ENCODE measurements at places on chromosomes 7 and 10. TPM values are rescaled to one million over a fixed set of nuclear protein-coding genes. Genes with fewer than 3 reads are reported as not detected.

Gene POLD2
- total RNA-seq, result 20.6 TPM

GRCh38 chr10:80544316-80544953, 6.7 kb downstream of the SH2D4B start:
- DNase-seq, result no peak

- DNase-seq, result no peak
These were observed 17.1 kb downstream of the UBE2D1 start for GRCh38 chr10:58351616-58352578.

DNA sequence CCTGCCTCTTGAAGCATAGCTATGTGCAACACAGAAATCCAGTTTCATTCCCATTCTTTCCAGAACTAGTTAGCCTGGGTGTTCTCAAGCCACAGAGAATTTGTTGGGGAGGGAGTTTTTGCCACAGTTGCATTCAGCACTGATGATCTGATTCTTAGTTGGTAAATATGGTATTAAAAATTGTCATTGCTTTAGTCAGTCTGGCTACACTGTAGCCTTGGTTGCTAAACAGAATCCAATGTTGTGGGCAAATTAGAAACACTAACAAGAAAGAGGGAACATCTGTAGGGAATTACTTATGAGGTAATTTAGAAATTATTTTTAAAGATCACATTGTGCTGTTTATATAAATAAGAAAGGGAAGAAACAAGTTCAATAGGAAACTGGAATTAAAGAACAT, 57.0 kb upstream of the CC2D2B start:
- no peak for DNase-seq
